Skeletal muscle cell (primary cell): ENCODE measurements at places on chromosomes 5 and 9.
A peak's percentile ranks its signal among the peaks of the same experiment; 100 is the strongest.

DNA sequence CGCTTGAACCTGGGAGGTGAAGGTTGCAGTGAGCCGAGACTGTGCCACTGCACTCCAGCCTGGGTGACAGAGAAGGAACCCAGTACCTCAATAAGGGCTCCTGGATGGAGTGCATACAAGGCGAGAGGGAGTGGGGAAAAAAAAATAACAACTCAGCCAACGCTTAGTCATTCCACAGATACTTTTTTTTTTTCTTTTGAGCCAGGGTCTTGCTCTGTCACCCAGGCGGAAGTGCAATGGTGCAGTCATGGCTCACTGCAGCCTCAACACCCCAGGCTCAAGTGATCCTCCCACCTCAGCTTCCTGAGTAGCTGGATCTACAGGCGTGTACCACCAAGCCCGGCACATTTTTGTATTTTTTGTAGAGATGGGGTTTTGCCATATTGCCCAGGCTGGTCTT is 59.5 kb upstream of the GGTA1 start:
- no peak for DNase-seq

DNA sequence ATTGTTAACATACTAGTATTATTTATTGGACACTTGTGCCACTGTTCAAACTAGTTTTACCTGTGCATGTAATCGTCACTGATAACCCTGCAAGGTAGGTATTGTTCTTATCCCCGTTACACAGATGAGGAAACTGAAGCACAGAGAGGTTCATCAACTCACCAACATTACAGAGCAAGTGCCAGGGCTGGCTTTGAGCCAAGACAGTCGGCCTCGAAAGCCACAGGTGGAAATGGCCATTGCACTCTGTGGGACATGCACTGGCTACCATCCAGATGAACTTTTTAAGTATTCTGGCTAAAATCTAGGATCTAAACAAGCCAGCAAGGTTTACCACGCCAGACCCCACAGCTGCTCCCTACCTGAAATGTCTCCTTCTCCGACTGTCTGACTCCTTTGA is 57.9 kb downstream of the TEX10 start:
- DNase-seq, result no peak

GRCh38 chr9:80437091-80437640 is 865.4 kb downstream of the TLE4 start:
- no peak for DNase-seq

- DNase-seq, result no peak
Measured at GRCh38 chr5:126829098-126829497, 52.2 kb downstream of the LMNB1 start.

GRCh38 chr5:180807654-180808414 is 5.2 kb upstream of the MGAT1 start:
- no peak for DNase-seq

GRCh38 chr5:145856285-145856818 is 16.5 kb downstream of the GRXCR2 start:
- peak; percentile 47 for DNase-seq

- no peak for DNase-seq
Measured at GRCh38 chr5:14202462-14202861, 59.3 kb downstream of the TRIO start.

- DNase-seq, result no peak
Measured at GRCh38 chr9:124797343-124798103, 20.6 kb downstream of the OLFML2A start.

DNA sequence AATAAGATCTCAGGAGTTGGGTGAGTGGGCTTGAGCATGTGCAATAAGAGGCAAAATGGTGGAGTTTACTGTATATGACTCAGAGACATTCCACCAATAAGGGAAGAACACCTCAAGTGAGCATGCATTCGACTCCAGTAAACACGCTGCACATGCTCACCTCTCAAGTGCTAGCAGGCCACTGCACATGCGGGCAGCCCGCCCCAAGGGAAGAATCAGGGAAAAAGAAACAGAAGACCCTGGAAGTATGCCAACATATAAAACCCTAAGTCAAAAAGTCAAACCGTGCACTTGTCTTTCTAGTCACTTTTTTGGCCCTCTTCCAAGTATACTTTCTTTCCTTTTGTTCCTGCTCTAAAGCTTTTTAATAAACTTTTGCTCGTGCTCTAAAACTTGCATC is 245.3 kb upstream of the RASA1 start:
- DNase-seq, result no peak

GRCh38 chr5:98776066-98776705 is 2.7 kb downstream of the RGMB start:
- DNase-seq, result peak; percentile 83

DNA sequence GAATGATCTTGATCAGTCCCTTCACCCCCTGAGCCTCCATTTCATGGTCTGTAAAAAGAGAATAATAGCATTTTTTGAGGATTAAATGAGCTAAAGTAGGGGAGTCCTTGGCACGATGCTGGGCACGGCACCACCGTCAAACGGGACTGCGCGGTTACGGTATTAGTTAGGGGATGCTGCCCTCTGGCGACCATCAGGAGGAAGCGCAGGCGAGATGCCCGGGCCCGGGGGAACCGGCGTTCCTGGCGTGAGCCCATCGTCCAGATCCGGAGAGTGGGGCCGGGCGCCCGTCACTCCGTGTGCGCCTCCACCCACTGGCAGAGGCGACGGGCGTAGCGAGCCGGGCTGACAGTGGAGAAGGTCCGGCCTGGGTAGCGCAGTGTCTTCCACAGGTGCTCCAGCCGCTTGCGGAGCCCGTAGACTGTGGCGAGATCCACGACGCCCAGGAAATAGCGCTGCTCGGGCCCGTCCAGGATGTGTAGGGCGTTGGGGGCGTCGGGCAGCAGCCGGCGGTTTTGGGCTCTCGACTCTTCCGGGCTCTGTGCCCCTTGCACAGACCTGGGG is 4.8 kb upstream of the ST6GALNAC4 start:
- no peak for DNase-seq

- peak; percentile 33 for DNase-seq
Measured at GRCh38 chr5:15555176-15555575, 55.2 kb downstream of the FBXL7 start.

DNA sequence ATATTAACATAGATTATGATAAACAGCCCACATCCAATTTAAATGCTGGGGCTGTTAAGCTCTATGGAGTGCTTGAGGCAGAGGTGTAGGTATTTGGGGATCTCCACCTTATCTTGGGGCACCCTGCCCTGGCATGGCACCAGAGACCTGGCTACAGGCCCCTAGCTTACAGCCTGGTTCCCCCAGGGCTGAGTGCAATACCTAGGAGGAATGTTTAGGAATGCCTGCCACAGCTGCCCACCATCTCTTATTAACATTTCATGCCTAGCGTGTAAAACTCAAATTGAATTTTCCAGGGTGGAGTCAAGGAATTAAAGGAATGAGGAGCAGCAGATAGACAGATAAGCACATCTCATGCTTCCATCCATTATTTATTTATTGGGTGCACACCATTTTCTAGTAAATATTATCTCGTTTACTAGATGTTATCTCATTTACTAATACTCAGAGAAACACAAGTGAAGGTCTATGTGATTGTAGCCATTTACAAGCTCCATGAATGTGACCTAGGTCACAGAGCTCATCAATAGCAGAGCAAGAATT is 55.6 kb upstream of the TNFSF8 start:
- no peak for DNase-seq

DNA sequence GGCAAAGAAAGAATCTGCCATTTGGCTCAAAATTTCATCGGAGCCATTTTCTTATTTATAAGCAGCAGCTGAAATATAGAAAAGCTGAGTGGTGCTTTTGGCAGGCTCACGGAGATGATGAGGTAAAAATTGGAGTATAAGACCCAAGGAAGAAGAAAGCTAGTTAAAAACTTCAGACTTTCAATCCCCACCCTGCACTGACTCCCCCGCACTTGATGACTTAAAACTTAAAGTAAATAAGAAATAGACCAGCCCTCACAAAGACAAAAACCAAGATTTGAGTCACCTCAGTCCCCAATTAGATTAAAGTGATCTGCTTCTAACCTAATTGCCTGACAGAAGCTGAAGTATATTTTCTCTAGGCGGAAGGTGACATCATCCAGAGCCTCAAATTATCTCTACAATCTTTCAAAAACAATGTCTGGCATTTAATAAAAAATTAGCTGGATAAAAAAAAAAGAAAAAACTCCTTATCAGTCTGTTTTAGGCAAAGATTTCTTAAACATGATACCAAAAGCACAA is 124.0 kb upstream of the PJA2 start:
- DNase-seq, result no peak

DNA sequence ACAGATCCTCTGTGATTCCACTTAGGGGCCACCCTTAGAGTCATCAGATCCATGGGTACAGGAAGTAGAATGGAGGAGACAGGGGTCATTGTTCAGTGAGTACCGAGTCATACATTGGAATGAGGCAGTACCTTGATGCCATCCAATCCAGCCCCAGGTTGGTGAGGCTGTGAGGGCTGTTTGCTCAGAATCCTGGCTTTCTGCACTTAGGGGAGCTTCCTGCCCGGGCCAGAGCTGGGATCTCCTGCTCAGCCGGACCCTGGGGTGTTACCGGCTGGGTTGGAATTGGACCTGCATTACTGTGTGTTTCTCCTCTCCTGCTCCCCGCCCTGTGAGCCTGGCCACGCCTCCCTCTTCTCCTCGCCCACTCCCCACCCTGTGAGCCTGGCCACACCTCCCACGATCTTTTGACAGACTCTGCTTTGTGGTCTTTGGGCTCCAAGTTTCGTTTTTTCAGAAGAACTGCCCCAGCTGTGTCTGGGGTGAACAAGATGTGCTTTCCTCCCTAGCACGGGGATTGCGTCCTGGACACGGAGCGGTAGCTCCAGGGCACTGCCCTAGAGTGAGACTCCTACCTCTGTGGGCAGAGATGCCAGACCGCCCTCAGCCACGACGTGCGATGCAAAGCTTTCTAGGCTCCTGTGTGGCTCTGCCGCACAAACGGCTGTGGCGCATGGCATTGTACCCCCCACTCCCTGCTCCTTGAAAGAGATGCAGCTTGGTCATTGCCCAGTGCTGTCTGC is 15.4 kb downstream of the TRAF2 start:
- DNase-seq, result no peak

DNA sequence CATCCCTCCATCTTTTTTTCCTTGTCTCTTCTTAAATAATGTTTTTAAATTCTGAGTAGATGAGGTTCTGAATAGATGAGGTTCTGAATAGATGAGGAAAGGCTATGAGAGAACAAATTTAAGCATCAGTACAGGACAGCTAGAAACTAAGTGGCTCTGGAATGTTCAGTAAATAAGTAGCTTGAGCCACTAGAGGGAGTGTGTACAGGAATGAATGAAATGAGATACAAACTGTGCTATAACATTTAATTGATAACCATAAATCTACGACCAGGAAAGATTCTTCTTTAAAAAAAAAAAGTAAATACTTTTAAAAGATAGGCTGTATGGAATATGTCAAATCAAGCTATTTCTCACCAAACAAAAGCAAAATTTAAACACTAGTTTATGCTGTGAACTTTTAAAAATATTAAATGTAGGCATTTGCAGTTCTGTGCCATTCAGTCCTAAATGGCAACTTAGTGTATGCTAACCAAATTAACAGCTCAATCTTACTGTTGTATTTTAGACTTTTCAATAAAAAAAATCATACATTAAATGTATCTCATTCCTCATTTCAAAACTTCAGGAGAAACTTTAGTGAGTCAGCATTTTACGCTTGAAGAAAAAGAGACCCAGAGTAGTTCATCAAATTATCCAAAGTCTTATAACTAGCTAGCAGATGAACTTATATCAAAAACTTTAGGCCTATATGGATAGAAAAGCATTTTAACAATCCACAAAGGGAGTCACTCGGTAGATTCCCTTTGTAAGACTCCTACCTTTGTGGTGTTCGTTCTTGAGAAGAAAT is 70.4 kb upstream of the SNX2 start:
- peak; percentile 28 for DNase-seq

GRCh38 chr5:93941897-93942296 is 200.5 kb upstream of the POU5F2 start:
- DNase-seq, result no peak

DNA sequence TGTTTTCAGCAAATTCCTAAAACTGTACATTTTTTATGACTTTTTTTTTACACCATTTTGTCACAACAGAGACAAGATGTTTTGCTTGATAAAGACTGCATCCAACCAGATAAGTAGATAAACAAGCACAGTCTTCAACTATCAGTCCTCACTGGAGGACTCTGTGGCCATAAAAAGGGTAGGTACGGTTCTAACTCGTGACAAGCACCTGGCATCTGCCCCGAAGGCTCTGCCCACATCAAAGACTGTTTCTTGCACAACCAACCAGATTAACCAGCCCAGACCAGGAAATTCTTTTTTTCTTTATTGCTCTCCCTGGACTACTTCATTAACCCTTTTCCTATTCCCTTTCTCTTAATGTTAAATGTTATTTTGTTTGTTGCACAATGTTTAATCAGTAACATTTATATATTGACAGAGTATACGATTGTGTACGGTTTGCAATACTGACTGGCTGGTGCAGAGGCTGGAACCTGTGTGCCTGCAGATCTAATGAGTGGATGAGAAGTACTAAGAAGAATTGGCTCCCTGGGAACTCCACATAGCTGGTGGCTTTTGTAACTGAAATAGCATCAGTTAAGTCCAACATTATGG is 74.1 kb downstream of the SERINC5 start:
- DNase-seq, result no peak

GRCh38 chr9:76023715-76024195 is 133.3 kb downstream of the PCSK5 start:
- DNase-seq, result no peak
